ENCODE measurements at places on chromosomes 7 and 10.

DNA sequence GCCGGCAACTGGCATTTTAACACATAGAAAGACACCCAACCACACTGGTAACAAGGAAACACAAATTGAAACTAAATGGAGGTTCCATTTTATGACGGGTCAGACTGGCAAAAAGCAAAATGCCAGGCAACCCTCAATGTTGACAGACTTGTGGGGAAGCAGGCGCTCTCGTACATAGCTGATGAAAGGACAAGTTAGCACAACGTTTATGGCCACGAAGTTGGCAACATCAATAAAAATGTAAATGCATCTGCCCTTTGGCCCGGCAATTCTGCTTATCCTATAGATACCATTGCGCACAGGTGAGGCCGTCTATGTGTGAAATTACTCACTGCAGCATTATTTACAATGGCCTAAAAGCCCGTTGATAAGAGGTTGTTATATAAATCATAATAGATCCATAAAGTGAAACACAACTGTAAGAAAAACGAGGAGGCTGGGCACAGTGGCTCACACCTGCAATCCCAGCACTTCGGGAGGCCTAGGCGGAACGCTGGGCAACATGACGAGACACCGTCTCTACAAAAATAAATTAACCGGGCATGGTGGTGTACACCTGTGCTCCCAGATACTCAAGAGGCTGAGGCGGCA, 39.8 kb downstream of the FOXL3 start:
- no peak for DNase-seq

DNA sequence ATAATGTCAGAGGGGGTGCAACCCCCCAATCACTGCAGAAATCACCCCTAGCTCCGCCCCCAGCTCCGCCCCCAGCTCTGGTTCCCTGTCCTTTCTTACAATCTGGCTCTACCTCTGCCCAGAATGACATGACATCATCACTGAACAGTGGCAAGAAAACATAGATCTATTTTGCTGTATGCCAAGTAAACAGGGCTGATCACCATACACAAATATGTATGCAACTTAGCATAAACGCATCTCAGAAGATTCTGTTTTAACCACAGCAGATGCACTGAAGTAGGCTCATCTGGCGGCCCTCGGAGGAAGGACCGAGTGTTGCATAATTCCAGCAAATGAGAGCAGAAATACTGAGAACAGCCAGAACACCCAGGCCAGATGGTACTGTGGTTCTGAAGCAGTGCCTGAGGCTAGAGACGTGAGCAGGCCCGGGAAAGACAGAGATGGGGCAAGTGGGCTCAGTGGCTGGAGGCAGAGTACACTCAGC, 293.3 kb upstream of the KLF14 start:
- DNase-seq: no peak

- no peak for DNase-seq
Observed at GRCh38 chr7:32522746-32523530, 27.6 kb downstream of the AVL9 start.

DNA sequence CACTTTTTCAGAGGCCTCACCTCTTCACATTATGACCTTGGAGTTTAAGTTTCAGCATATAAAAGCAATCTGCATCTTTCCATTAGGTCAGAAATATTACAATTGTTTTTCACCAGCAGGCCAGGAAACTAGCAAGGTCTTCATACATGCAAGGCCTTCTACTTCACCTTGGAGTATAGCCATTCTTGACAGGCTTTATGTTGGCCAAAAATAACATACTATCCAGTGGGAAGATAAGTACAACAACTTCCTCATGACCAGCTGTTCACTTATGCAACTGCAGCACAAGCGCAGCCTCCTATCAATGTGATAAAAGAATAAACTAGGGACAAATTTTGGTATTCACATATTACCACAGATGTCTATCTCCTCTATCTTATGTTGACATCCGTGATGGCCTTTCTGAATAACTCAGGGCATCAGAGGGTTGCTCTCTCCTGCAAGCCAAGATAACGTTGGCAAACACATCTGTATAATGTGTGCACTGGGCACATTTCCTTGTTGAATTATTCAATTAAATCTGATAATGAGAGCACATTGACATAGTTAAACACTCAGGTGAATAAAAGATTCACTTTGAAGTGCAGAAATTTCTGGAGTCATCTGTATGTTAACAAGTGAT, 239.8 kb downstream of the FZD1 start:
- DNase-seq: no peak

- DNase-seq: no peak
Observed at GRCh38 chr10:17425584-17426262, 28.7 kb downstream of the ST8SIA6 start.

- no peak for DNase-seq
Observed at GRCh38 chr7:22726907-22727713, at the start of gene IL6. TSS of gene IL6 (plus strand) at chr7:22727200. CDS start at chr7:22727263, 63 bp downstream.

DNA sequence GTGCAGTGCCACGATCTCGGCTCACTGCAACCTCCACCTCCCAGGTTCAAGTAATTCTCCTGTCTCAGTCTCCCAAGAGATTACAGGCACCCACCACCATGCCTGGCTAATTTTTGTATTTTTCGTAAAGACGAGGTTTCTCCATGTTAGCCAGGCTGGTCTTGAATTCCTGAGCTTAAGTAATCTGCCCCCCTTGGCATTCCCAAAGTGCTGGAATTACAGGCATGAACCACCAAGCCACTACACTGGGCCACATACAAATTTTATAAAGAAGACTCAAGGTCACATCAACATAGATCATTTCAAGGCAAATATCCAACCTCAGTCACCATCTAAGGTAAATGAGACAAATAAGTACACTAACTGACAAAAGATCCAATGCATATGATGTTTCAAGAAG, 32.1 kb downstream of the IGF2BP3 start:
- DNase-seq: no peak

GRCh38 chr7:143199040-143199439, 15.8 kb downstream of the TAS2R39 start:
- DNase-seq: no peak

GRCh38 chr7:134357486-134357885, 40.8 kb upstream of the SLC35B4 start:
- DNase-seq: no peak

DNA sequence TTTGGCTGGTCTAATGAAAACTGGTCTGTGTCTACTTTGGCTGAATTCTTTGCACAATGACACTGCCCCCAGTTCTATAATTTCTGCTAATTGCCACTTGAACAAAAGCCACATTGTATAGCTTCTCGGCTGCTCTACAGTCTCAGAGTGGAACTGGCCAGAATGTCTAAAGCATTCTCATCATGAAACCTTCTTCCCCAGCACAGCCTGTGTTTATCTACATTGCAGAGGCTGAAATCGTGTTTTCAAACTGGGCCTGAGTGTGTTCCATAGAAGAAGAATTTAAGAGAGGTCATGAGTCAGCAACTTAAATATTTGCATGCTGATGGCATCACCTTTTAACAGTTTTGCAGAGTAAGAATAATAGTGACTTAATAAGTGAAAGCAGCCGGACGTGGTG, 177.2 kb downstream of the BUB3 start:
- DNase-seq: no peak

DNA sequence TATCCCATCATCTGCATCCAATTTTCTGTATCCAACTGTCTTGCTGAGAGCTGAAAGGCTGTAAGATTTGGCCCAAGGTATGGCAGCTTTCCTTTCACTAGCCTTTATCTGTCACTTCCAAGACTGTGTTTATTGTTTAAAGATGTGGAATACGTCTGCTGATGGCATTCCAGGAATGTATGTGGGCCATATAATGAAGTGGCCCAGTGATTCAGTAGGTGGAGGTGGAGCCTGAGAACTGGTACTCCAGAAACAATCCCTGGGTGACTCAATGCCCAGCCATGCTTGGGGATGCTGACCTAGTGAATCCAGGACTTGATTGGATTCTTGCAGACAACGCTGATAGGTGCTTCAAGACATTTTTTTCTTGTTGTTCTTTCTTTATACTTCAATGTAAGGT, 13.5 kb downstream of the NEUROD6 start:
- DNase-seq: no peak

- no peak for DNase-seq
Observed at GRCh38 chr10:122402548-122403131, 28.1 kb downstream of the PLEKHA1 start.

DNA sequence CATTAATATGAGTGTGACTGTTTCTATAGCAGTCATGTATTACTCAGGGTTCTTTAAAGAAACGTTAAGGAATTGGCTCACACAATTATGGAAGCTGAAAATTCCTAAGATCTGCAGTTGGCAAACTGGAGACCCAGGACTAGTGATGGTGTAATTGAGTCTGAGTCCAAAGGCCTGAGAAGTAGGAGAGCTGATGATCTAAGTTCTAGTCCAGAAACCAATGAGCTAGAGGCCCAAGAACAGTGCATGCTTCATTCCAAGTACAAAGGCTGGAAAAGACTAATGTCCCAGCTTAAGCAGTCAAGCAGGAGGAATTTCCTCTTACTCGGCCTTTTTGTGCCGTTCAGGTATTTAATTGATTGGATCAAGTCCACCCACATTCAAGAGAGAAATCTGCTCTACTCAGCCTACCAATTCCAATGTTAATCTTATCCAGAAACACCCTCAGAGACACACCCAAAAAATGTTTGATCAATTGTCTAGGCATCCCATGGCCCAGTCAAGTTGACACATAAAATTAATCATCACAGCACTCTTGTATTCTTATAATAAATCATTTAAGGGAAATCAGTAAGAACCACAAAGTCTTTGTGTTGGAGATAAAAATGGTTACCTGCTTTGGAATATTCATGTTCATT, 312.1 kb downstream of the PRKG1 start:
- DNase-seq: no peak

DNA sequence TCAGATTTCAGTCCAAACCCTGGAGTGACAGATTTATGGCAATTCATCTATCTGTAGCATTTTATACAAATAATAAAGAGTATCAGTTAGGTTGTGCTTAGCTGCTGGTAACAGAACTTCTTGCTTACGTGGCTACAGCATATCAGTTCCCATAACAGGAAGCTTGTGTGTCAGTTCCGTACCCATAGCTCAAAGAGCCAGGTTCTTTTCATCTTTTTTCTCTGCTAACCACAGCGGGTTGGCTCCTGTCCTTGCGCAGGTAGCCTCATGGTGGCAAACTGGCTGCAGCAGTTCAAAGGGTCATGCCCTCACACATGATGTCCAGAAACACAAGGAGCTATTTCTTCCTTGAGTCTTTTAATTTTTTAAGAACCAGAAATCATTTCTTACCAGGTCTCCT, 1041.8 kb downstream of the GATA3 start:
- DNase-seq: no peak

- no peak for DNase-seq
Observed at GRCh38 chr10:98295907-98296306, 27.9 kb upstream of the LOXL4 start.

DNA sequence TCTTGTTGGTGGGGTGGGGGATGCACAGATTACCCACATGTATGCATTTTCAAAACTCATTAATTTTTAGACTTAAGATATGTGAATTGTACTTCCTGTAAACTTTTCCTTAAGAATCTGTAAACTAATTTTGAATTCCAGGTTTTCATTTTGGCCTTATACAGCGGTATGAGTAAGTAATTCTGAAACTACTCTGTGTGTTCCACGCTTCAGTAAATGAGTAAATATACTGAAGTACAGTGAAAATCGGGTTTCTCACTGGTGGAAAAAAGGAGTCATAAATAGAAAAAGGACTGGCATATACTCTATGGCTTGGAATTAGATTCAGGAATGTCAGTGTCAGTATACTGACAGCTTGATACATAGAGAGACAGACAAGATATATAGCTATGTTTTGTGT, 72.8 kb downstream of the CTTNBP2 start:
- no peak for DNase-seq

DNA sequence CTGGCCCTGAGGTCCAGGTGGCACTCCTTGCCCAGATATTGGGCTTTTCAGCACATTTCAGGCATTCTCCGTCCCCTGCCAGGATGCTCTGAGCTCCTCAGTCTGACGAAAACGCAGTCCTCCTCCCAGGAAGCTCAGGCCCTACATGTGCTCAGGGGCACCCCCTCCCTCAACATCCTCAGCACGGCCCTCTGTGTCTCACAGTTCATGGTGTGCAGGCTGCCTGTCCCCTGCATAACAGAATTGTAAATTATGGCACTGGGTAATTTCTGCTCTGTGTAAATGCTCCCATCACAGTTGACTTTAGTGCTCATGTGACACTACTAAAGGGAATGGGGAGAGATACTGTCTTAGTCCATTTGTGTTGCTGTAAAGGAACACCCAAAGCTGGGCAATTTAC, 563.8 kb downstream of the DNAJB6 start:
- no peak for DNase-seq

- DNase-seq: no peak
Observed at GRCh38 chr10:99329304-99329553, at the start of gene CNNM1. TSS of gene CNNM1 (plus strand) at chr10:99329356. CDS start at chr10:99329388, 32 bp downstream.

DNA sequence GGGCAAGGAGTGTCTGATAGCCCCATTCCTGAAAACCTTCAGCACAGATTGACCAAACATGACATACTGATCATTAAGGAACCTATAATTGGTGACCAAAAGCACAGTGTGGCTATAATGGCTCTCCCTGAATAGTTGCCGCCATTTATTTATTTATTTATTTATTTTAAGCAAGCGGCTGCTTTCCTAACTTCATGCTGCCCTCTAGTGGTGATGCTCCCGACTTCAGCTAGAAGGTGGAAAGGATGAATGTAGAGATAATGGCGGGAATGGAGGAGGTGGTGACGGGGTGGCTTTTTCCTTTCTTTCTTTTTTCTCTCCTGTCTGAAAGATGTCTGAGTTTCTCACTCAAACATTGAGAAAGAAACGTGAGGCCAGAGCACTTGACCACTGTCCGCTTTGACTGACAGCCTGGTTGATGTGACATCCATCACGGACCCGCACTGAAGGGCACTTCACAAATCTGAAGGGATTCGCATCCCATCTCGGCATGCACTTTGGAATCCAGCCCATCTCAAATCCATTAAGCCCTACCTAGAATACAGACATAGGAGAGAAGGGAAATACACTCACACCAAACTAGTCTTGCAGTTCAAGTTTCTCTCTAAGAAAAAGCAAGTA, 1090.1 kb downstream of the KCNMA1 start:
- no peak for DNase-seq

GRCh38 chr10:56096226-56096517, 264.9 kb downstream of the ZWINT start:
- no peak for DNase-seq

GRCh38 chr10:102511583-102512274, 8.0 kb downstream of the SUFU start:
- DNase-seq: no peak
